ENCODE measurements at places on chromosomes 4 and X.

DNA sequence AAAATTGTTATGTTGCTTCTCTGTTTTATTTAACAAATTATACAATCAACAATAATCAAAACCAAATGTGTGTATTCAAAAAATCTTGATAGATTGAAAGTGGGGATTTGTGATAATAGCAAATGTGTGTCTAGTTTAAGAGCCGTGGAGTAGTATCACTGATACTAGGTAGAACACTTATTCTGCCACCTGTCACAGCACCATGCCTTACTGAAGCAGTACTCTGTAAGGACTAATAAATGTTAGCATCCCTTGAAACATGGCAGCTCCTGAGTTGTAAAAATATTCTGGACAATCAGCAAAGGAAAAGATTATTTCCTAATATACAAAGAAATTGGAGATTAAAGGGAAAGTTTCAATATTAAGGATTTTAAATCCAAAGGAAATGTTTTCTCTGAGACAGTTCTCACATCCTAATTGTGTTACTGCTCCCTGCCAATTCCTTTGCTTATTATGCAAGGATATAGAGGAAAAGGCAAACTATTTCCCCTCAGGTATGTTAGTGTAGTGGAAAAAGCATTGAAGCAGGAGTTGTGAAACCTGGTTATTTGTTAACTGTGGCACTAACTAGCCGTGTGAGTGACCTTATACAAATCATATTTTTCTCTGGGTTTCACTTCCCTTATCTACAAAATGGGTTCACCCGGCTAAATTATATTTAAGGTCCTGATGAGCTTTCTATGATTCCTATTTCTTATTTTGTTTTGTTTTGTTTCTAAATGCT, 303.1 kb downstream of the ARHGAP24 start:
- DNase-seq, result no peak

DNA sequence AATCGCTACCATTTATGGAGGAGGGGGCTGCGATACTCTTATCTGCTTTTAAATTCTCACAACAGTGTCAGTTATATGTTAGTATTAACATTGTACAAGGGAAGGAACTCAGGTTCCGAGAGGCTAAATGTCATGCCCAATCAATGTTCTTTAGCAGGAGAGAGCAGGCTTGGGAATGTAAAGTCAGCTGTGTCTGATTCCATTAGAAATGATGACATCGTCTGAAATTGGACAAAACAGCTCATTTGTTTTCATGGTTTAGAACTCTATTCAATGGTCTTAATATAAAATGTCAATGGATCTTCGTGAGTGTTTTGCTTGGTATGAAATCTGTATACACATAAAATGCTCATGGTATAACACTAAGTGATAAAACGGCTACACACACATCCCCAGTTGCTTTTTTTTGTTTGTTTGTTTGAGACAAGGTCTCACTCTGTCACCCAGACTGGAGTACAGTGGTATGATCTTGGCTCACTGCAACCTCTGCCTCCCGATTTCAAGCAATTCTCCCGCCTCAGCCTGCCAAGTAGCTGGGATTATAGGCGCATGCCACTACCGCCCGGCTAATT, 11.9 kb upstream of the SH3KBP1 start:
- DNase-seq, result no peak

- no peak for DNase-seq
These were observed 37.0 kb downstream of the HTT start for GRCh38 chr4:3111461-3111860.

DNA sequence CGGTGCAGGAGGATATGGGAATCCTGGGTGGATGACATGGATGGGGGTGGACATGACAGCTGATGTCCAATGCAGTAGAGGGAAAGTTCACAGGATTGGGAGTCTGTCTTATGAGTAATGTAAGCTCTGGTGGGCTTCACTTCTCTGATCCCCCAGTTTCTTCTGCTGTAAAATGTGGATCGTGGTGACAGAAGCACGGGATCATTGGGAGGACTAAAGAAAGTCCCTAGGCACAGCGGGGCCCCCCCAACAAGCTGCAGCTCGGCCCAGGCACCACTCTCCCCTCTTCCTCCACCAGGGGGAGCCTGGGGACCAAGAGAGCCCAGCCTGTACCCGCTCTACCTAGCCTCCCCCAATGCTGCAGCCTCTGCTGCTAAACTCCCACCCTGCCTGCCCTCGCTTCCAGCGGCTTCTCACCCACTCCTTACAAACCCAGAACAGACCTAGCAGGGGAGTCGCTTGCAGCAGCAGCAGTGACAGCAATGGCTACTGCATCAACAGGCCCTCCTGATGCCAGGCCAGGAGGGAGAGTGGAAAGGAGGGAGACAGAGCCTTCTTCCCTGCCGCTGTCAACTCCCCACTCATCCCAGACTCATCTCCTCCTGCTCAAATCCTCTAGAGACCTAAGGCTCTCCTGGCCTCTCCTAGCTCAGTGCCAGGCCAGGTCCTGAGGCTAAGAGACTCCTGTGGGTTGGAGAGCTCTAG, 36.1 kb upstream of the IQSEC2 start:
- peak; percentile 68 for DNase-seq

GRCh38 chrX:125298871-125299270, 20.8 kb upstream of the TEX13C start:
- DNase-seq, result no peak

GRCh38 chr4:32191961-32192360, 1471.8 kb downstream of the PCDH7 start:
- DNase-seq, result no peak

Data from NCI-H1092 treated with DMSO at 0.1 percent for 48 hours (cell line).